Stimulated activated CD4-positive, alpha-beta T cell treated with anti-CD3 and anti-CD28 coated beads, Interleukin-1b, Interleukin-23, amount 100 ng/mL, for 24 hours (primary cell): ENCODE measurements at places on chromosomes 5 and 9.

GRCh38 chr5:173434270-173434669 lies 106.1 kb upstream of the STC2 start:
- DNase-seq, result no peak

DNA sequence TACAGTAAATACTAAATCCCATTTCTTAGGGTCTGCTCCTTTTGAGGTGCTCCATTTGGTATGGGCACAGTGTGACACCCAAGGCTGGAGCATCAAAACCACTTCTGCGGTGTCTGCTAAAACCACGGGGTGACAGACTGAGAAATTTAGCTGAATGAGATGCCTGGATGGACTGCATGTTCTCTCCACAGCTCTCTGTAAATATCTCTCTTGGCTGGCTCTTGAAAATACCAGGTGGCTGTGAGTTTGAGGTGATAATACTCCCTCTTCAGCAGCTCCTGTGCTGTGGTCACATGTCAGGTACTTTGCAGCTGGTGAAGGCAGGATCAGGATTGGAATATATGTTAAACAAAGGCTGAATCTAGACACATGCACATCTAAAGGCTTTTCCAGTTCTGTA lies 93.7 kb upstream of the SIMC1 start:
- no peak for DNase-seq

GRCh38 chr9:97411440-97411788 lies 482 bp upstream of the TDRD7 start:
- no peak for DNase-seq

- no peak for DNase-seq
Measured at GRCh38 chr5:76104027-76104426, 20.8 kb downstream of the SV2C start.

GRCh38 chr5:119346394-119346793 lies 9.4 kb upstream of the TNFAIP8 start:
- DNase-seq, result no peak

DNA sequence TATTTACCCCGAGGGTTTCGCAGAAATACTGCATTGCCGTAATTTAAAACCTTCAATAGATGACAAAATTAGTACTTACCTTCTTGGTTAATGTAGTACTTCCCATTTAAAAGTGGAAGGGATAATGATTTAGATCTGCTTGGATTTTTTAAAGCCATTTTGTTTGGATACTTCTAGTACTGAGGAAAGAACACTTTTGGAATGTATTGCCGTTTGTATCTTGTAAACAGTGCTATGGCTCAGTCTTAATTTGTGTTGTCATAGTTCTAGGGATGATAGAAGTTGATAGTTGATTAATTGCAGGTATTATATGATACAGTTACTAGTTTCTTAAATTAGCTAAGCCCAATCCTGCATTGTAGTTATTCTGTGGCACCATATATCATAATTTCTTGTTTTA lies 33.1 kb downstream of the TNPO1 start:
- DNase-seq, result no peak

DNA sequence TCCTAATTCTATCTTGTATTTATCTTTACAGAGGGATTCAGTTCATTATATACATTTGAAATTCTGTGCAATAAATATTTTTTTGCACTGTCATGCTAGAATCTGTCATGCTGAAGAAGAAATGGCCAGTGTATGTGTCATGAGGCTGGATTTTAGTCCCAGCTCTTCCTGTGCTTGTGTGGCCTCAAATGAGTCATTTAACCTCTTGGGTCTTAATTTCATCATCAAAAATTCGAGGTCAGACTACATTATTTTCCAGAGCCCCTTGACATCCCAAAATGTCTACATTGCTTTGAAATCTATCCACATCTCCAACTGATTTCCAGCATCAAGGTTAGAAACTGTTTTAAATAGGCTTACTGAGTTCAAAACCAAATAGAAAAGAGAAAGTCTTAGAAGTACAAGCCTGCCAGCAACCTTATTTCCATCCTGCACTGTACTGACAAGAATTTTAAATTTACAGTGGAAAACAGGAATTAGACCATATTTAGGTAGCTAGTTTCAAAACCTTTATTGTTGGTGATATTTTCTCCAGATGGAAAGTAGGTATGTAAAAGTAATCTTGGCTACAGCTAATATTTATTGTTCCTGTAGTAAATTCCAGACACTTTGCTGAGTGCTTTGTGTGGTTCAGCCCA lies 96.7 kb upstream of the MAMDC2 start:
- DNase-seq, result no peak

DNA sequence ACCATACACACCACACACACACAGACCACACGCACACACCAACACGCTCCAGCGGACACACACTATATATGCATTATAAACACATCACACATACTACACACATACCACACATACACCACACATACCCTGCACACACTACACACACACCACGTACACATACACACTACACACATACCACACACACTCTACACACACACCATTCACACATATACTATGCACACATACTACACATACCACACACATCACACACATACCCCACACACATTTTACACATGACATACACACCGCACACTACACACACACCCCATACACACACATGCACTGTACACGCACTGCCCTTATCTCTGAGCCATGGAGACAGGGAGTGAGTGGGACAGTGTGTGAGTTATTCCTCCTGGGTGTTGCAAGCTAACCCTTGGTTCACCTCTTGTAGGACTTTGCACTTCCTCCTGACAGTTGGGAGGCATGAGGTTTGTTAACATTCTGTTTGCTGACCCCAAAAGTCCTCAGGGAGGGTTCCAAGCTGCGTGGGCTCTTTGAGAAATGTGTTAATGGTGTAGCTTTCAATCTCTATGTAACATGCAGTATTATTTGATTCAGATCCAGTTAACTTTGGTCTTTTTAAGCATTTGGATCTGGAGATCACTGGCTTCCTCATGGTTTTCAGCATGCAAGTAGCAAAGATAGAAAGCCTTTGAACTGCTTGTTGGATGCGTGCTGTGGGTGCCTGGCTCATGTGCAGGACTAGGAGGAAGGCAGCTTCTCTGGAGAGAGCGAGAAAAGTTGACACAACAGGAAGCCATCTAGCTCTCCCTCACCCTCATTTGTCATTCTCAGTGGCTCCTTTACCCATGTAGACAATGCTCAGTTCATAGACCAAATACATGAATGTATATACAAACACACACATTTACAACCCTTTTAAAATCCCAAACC lies 13.7 kb downstream of the IL31RA start:
- DNase-seq, result no peak

- DNase-seq, result no peak
Measured at GRCh38 chr9:89658931-89659330, 54.1 kb downstream of the GADD45G start.

DNA sequence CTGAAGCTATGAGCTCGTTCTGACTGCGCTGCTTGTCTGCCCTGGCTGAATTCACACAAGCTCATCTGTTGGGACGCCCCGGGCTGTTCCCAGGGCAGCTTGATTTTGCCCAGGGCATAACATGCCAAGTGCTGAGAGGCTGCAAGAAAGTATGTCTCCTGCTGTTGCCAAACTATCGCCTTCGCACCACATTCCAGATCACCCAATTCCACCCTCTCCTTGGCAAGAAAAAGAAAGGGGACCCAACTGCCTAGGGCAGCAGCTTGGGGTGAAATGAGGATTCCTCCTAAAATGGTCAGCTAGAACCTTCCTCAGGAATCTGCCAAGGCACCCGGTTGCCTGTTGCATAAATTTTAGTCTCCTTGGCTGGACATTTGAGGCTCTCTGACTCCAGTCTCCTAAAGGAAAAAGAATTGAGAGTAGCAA lies 21.2 kb downstream of the COL15A1 start:
- DNase-seq, result no peak
